Fibroblast of lung (primary cell): ENCODE measurements at places on chromosomes 2 and 18. TPM values are rescaled to one million over a fixed set of nuclear protein-coding genes. Genes with fewer than 3 reads are reported as not detected.

DNA sequence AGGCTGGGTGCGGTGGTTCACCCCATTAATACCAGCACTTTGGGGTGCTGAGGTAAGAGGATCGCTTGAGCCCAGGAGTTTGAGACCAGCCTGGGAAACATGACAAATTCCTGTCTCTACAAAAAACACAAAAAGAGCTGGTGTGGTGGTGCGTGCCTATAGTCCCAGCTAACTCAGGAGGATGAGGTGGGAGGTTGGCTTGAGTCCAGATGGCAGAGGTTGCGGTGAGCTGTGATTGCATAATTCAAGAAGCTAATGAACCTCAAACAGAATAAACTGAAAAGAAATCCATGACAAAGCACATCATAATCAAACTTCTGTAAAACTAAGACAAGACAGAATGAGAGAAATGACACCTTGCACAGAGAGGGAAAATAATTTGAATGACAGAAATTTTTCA lies 54.8 kb downstream of the SEMA4F start:
- no peak overlapping the region for H3K4me3 ChIP-seq
- H3K27me3 ChIP-seq, result no peaks in the 10 kb centered on the region
- DNase-seq, result peak; percentile 77
- H3K4me1 ChIP-seq, result no peaks in the 10 kb centered on the region

DNA sequence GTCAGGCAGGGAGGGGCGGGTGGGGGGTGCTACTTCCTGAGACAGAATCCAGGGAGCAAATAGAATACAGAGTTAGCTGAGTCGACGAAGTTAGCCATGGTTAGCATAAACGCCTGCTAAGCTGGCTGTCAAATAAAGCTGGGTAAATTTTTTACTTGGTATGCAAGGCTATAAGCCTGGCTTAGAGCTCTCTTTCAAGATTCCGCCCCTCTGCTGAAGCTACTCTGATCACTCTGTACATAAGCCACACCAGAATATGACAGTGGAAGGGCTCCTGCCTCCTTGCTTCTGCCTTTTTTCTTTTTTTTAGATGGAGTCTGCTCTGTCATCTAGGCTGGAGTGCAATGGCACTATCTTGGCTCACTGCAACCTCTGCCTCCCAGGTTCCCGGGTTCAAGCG lies 58.3 kb downstream of the CYRIA start:
- H3K27me3 ChIP-seq, result no peaks in the 10 kb centered on the region
- DNase-seq, result no peak
- no peaks in the 10 kb centered on the region for H3K4me1 ChIP-seq
- no peaks in the 10 kb centered on the region for H3K36me3 ChIP-seq
- H3K4me3 ChIP-seq, result no peak overlapping the region
- no peak overlapping the region for H3K27ac ChIP-seq

GRCh38 chr2:238434846-238435751 lies 8.4 kb downstream of the ASB1 start:
- DNase-seq, result no peak
- no peaks in the 10 kb centered on the region for H3K27me3 ChIP-seq
- H3K4me3 ChIP-seq, result no peak overlapping the region
- peak overlapping the region; percentile 93 for H3K27ac ChIP-seq
- peaks cover 11% of the 10 kb centered on the region for H3K36me3 ChIP-seq

GDF7 gene
- under 0.01 and 0.33 TPM in 2 replicates for total RNA-seq
